Activated T-helper 1 cell treated with anti-CD3 and anti-CD28 coated beads, Interleukin-2, amount 50 U/mL, for 16 hours (primary cell): ENCODE measurements at places on chromosomes 4 and X.

DNA sequence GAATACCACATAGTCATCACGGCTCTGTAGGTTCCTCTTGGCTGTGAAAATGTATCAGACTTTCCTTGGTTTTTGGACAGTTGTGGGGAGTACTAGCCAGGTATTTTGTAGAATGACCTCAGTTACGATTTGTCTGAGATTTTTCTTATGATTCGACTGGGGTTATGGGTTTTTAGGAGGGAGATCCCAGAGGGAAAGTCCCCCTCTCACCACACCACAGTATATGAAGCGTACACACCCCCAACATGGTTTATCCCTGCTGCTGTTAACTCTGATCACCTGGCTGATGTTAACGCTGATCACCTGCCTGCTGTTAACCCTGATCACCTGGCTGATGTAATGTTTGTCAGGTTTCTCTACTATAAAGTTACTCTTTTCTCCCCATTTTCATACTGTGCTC lies 72.6 kb downstream of the ANAPC4 start:
- DNase-seq, result no peak

- DNase-seq, result no peak
Observed at GRCh38 chrX:16462912-16463311, 187.0 kb upstream of the S100G start.

GRCh38 chrX:154411981-154412340 lies 622 bp downstream of the TAFAZZIN start:
- no peak for DNase-seq

DNA sequence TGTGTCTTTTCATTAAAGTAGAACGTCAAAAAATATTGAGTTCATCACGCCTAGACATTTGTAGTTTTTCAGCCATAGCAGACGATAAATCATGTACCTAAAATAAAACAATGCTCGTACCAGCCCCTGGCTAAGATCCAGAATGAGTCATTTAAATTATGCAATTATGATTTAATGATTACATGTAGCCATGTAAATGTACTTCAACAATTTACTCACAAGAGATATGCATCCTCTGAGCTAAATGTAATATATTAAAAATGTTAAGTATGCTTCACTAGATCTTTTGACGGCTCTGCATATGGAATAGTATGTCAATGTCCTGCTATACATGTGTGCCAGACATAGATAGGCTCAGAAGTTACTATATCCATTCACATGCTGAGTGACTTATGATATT lies 1077.8 kb downstream of the ARAP2 start:
- DNase-seq, result no peak

DNA sequence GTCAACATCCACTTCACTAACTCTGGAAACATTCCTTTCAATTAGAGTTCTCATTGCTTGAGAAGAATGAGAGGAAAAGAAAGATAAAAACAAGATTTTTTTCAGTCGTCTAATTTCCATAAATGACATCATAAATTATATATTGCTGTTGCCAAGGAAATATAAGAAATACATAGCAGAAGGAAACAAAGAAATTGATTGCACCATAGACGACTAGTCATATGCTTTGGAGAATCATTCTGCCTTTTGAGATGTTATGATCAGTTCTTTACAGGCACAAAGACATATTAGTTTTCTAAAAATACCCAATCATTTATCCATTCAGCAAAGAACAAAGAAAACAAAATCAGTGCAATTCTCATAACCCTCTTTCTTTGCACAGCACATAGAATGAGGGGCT lies 672 bp upstream of the C1QTNF7 start:
- DNase-seq, result no peak

GRCh38 chrX:25198253-25198652 lies 182.5 kb upstream of the ARX start:
- no peak for DNase-seq

DNA sequence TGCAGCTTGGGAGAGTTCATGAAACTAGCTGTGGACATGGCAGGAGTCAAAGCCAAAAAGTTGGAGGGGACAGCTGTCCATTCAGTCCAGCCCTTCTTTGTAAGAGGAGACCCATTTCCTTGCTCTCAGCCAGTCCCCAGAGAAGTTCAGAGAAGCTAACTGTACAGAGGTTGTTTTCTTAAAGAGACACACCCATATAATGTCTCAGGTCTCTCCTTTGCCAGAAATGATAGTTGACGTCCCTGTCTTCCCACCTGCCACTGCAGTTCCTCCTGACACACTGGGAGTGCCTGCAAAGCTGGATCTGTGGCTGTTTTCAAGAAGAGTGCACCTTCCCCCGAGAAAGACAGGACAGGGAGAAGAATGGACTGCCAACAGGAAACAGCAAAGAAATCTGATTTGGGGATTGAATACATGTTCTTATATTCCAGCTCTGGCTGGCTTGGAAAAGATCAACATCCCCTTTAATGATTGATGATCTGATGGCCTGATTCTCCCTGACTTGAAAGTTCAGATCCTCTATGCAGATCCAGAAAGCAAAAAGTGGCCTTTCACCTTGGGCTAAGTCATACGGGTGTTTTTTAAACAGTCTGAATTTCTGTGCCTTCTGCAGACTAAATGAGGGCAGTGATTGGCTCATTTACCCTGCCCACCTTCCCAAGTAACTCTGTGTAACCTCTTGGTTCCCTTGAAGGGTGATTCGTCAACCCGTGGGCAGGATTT lies 87.2 kb downstream of the MAOA start:
- DNase-seq, result no peak

DNA sequence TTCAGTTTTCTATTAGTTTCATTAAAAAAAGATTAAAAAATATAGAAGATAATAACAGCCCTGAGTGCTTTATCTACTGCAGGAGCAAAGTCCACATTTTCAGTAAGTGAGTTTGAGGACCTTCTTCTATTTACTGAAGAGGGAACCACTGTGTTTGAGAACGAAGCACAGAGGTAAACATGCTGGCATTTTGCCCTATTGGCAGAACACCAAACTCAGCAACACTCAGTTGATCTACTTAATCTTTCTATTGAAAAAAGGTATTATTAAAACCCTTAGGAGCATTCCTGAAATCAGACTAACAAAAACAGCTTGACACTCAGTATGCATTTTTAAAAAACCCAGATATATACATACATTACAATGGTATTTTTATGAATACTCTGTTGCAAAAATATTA lies 1496.7 kb downstream of the TECRL start:
- DNase-seq, result no peak

DNA sequence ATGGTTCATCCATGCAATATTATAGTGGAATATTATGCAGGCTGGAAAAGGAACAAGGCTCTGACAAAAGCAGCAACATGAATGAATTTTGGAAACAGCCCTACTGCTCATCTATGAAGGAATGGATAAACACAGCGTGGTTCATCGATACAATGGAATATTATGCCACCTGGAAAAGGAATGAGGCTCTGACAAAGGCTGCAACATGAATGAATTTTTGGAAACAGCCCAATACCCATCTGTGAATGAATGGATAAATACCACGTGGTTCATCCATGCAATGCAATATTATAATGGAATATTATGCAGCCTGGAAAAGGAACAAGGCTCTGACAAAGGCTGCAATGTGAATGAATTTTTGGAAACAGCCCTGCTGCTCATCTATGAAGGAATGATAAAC lies 160.4 kb downstream of the CRLF2 start:
- DNase-seq, result no peak

DNA sequence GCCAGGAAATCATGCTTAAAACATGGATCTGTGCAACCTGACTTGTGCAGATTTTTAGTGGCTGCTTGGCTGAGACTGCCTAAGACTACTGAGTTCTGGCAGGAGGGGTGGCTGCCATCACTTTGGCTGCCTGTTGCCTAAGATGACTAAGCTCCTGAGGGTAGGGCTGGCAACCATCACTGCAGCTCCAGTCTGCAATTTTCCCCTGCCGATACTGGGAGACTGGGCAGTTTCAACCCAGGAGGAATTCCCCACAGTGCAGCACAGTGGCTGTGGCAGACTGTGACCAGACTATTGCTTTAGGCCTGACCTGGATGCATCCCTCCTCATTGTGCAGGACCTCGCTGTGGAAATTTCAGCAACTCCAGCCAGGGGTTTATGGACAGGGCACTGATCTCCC lies 544.9 kb downstream of the ANKRD50 start:
- no peak for DNase-seq

DNA sequence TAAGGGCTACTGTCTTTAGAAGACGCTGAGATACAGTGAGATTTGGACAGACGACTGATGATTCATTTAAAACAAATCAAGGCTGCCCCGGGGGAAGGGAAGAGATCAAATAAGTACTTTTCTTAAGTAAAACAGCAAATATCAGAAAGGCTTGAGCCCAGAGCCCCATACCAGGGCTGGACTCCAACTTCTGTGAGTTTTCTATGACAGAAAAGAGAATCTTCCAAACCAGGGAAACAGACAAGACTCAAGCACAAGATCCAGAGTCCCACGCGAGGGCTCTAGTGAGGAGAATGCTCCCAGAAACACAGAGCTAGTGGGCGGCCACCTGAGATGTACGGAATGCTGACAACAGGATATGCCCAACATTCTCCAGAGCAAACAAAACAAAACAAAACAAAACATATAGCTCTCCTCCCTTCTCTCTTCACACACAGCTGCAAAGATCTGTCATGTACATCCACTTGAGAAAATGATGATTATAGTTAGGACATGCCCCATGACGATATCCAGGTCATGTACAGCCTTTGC lies 13.1 kb downstream of the ACSL1 start:
- no peak for DNase-seq

GRCh38 chrX:29487214-29487613 lies 728.1 kb upstream of the MAGEB2 start:
- DNase-seq, result no peak

DNA sequence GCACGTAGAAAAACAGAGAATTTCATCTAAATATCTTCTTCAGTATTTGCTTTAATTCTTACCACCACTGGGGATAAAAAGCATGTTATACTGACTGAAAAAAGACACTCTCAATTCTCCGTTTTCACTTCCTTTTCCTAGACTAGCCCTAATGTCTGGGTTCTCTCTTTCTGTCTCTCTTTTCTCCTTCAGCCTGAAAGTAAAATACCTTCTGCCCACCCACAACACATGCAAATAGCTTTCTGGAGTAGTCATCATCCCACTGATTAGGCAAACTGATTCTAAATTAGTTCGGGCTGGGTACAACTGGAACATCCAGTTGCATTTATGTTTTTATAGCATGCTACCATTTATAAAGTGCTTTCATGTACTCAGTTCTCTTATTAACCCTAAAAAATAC lies 142.4 kb upstream of the ANKRD50 start:
- DNase-seq, result no peak

DNA sequence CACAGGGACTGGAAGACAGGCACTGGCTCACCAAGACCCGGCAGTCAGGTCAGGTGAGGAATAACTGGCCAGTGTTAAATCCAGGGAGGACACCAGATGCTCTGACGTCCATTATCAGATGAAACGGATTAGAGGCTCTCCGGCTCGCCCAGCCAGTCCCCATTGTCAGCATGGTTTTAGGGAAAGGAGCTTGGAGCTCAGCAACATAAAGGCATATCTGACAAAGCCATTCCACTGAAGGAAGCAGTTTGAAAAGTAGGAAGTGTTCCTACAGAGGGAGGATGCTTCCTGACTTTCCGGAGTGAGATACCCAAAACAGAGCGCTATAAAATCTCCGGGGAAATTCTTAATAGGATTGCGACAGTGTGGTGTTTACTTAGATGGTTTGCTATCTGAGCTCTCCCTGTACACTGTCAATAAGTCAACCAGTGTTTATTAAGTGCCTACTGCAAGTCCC lies 14.8 kb downstream of the NDNF start:
- DNase-seq, result no peak

DNA sequence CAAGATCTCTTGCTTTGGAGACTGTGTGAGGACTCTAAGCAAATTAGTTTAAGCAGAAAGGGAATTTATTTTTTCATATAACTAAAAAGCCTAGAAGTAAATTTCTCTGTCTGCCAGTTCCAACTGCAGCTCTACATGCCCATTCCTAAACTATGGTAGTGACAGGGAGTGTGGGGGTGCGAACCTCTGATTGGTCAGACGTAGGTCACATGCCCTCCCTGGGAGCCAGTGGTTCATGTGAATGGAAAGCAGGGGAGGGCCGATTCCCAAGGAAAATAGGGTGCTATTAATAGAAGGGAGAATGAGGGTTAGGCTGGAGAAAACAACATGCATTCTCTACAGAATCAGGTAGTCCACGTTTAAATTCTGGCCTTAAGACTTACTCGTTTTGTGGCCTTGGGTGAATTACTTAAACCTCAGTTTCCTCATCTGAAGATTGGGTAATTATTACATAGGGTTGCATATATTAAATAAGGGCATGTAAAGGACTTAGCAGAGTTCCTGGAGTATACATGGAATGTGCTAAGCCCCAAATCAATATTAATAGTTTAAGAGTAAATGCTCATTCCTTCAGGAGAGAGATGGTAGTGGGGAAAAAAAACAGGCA lies 7.2 kb downstream of the RAB33B start:
- DNase-seq, result no peak

DNA sequence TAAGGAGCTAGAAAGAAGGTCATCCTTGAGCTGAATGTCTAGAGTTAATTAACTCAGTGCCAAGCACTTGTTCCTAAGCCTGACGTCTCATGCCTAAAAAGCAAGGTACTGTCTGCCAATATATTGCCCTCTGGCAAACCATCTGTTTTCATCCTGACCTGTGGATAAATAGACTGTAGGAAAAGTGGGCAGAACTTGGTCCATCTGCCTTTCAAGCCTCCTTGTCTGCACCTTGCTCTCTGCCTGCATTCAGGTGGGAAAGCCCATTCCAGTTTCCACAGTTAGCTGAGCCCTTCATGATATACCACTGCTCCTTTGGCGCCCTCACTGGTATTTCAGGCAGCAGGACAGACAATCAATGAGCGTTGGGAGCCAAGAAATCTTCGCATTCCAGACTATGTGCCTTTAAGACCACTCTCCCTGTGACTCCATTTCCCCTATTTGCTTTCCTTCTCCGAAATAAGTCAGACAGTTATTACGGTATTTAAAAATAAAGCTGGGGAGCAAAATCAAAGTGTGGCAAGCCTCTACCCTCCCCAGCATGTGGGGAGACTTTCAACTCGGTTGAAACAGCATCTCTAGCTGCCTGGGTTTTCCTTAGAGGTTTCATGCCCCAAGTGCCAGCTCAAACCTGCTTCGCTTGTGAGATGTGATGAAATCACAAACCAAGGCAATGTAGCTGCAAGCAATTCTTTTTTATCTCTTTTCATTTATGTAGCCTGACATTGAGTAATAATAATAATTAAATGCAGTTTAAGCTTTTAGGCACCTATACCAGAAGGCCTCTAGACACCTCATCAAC lies 2.5 kb upstream of the CCDC149 start:
- no peak for DNase-seq

DNA sequence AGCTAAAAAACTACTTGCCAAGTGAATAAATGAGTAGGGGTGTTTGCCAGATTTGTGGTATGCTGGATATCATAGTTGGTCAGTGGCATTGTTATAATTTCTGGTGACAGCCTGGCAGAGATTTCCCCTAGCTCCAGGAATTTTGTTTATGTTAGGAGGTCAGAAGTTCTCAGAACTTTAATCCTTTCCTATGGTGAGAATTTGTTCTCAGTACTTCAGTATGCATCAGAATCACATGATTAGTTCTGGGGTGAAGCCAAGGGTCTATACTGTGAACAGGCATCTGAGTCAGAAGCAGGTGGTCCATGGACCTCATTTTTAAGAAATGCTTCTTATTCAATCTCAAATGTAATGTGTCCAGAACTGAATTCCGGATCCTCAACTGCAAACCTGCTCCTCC lies 10.5 kb downstream of the RASSF6 start:
- DNase-seq, result no peak

- DNase-seq, result no peak
Observed at GRCh38 chr4:101400096-101400495, 52.8 kb upstream of the PPP3CA start.

- DNase-seq, result no peak
Observed at GRCh38 chr4:25075851-25076250, 45.1 kb upstream of the LGI2 start.

- no peak for DNase-seq
Observed at GRCh38 chr4:83178029-83178428, 63.5 kb upstream of the PLAC8 start.

- no peak for DNase-seq
Observed at GRCh38 chr4:124325690-124326089, 386.8 kb downstream of the ANKRD50 start.
